ENCODE measurements at places on chromosomes 4 and X.

- DNase-seq: no peak
Measured at GRCh38 chrX:150772150-150772970, 79.2 kb downstream of the MTMR1 start.

DNA sequence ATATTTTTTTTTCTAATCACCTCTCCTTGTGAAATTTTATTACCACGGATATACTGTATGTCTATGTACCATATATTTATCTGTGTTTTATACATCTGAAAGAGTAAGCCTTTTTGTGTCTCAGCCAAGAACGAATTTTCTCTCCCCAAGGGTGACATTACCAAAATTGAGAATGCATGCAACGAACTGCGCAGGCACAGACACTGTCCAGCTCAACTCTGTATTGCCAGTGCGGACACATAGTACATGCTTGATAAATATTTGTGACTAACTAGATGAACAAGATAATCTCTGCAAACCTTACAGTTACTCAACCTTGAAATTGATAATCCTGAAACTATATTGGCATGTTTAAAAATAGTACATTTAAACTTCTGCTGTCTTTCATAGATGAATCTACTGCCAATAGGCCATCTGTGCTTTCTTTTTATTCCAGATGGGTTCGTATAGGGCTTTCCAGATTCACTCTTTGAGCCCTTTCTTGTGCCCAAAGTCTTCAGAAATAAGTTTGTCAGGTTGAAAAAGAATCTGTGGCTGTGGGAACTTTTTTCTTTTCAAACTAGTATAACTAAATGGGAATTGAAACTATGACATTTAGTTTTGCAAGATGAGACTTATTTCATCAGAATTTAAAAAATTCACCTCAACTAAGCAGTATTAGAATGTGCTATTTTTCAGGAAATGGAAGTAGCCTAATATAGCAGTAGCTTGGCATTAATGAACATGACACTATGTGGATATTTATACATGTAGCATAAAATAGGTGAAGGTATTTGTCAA is 38.9 kb downstream of the DTHD1 start:
- no peak for DNase-seq

GRCh38 chr4:36652857-36653256 is 371.4 kb downstream of the DTHD1 start:
- DNase-seq: no peak

DNA sequence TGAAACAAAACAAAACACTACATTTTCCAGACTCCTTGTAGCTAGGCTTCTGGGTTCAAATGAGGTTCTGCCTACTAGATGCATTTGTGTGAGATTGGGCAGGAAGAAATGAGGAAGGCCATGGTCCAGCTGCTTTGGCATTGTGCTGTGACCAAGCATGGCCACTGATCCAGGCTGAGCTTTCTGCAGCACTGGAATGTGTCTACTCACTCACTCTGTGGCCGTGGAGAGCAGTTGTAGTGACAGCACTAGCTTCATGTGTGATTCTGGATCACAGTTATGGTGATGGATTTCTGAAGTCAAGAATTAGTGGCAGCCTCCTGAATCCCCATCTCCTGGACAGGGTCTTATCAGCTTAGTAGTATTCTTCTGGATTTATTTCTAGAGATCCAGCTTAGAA is 358.9 kb downstream of the GPAT3 start:
- no peak for DNase-seq

GRCh38 chr4:98094118-98094517 is 49.2 kb downstream of the STPG2 start:
- no peak for DNase-seq

GRCh38 chrX:72101597-72102037 is 30.1 kb downstream of the RTL5 start:
- DNase-seq: no peak

DNA sequence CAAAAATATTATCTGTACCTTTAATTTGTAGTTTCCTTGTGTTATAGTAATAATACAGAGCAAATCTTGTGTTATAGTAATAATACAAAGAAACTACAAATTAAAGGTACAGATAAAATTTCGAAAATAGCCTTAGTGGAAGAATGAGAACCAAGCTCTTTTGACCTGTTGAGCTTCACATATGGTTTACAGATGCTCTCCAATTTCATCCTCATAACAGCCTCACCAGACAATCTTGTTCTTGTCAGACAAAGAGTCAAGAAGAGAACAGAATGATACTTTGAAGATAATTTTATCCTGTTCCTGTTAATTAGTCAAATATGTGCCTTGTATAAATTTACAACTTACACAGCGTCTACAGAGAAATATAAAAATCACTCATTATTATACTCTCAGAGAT is 12.8 kb downstream of the ATXN3L start:
- no peak for DNase-seq

DNA sequence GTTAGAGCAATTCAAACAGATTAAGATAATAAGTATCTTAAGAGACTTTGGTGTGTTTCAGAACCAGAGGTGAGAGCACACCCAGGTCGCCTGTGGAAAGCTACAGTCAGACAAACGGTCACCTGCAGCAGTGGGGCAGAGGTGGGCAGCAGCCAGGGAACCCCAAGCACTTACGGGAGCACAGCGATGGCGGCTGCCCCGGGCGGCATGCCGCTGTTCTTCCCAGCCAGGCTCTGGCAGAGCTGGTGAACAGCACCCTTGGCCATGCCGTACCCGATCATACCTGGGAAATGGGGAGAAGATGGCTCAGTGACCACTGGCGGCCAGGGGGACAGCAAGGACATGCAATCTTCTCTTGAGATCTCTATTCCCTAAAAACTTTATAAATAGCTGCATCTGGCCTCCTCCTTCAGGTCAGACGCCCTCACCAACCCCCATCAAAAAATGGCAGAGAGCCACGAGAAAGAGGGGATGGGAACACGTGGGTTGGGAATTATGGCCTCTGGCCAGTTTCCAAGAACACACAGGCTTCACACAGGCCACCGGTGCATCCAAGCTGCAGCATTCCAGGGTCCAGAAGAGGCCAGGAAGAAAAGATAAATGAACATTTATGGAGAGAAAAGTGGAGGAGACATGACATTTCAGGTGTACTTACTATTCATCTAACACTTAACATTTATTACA is 19.7 kb downstream of the QDPR start:
- DNase-seq: no peak

GRCh38 chr4:137688651-137689050 is 156.4 kb upstream of the PCDH18 start:
- DNase-seq: no peak

DNA sequence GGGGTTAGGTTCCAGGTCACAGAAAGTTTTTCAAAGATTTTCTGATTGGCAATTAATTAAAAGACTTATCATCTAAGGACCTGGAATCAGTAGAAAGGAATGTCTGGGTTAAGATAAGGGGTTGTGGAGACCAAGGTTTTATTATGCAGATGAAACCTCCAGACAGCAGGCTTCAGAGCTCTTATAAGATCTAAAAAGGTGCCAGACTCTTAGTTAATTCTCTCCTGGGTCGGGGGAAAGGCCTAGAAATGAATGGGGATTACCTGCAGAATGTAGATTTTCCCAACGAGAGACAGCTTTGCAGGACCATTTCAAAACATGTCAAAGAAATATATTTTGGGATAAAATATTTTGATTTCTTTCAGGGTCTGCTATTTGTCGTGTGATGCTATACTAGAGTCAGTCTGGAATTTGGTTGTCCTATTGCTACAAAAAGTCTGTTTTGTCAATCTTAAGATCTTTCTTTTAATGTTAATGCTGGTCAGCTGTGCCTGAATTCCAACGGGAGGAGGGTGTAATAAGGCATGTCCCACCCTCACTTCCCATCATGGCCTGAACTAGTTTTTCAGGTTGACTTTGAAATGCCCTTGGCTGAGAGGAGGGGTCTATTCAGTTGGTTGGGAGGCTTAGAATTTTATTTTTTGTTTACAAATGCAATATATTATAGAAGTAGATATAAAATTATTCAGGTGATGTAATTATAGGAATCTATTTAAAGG is 15.8 kb downstream of the EGF start:
- no peak for DNase-seq

DNA sequence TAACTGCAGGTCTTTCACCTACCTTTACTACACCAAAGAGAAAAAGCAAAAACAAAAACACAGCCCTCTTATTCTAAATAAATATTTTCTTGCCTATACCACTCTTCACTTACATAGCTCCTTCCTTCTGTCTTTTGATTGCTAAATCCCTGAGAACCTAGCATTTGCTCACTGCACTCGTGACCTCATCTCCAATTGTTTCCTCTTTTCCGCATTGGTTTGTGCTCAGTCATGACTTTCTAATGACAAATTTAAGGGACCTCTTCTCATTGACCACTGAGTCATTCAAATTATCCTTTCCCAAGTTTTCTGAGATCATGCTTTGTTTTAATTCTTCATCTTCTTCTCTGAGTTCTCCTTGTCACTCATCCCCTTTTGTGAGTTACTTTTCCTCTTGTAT is 1697.1 kb downstream of the STIM2 start:
- DNase-seq: no peak

- no peak for DNase-seq
Measured at GRCh38 chr4:69523385-69524132, 27.9 kb upstream of the UGT2B4 start.

DNA sequence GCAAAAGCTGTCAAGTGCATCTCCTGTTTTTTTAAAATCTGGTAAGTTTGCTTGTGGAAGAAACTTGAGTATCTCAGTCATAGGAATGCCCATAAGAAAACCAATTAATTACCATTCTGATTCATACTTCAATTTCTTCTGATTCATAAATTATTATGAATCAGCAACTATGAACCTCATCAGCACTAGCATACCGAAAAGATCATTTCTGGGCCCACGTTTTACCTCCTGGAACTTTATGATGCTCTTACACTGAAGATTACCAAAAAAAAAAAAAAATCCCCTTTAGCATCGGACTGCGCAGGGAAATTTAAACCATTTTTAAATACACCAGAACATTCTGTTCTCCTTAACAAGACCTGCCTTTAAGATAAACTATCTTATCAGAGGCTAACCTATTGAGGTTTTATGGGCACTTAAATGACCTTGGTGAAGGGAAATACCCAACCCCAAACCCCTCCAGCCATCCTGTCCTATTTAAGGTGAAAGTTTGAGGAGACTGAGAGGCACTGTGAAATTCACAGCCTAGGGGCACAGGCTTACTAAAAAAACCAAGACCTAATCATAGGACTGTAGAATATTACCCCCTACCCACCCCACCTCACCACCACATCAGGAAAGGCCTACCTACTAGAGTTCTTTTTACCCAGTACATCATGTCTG is 38.2 kb upstream of the ABCG2 start:
- no peak for DNase-seq

DNA sequence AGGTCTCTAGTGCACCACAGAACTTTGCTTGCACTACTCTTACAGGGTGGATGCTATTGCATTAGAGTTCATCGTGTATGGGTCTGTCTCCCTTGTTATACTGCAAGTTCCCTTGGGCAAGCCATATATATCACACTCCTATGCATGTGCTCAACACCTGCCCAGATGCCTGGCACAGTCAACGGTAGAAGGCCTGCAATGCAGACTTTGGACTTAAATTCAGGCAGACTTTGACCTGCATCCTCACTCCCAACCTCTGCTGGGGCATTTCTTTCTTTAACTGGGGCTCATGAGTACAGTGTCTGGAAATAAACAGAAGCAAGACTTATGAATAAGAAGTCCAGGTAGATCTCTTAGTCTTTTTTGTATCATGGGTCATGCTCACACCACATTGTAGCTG is 148.2 kb downstream of the LDB2 start:
- no peak for DNase-seq

GRCh38 chr4:84492737-84493091 is 6.4 kb downstream of the NKX6-1 start:
- DNase-seq: no peak

- no peak for DNase-seq
Measured at GRCh38 chrX:71366674-71367256, 608 bp downstream of the TAF1 start.

DNA sequence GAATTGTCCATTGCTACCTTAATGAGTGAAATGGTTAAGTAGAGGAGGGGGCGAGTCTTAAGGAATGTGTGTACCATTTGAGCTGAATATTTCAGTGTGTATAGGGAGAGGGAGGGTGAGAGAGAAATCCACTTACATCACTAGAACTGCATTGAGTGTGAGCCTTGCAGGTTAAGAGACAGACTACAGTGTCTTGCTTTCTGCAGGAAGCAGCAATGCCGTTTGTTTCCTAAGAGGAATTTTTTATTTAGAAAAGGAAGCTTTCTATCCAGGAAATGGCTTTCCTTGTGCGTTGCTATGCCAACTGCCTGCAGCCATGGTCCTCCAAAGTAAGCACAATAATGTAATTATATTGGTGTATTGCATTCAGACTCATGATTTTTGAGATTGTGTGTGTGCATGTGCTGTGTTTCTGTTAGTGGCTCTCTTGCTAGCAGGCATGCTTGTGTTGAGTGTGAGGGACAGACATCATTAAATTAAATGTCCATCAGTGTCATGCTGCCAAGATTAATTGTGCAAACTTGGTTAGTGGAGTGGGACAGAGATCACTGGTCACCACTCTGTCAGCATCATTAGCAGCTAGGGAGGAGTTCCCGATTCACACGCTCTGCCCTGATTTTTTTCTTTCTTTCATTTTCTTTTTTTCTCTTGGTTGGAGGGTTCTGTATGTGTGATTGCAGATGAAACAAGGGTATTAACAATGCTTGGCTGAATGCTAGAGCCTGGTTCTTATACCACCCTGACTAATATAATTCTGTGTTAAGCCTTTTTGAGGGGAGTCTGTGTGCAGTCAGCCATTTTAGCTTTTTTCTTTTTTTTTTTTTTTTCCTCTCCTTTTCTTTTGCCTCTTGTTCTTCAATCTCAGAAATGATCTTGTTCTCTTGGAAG is 164.3 kb downstream of the RAPGEF2 start:
- DNase-seq: no peak

GRCh38 chr4:98510340-98510739 is 148.1 kb downstream of the TSPAN5 start:
- DNase-seq: no peak

- no peak for DNase-seq
Measured at GRCh38 chr4:21792736-21793135, 155.8 kb downstream of the KCNIP4 start.

- DNase-seq: no peak
Measured at GRCh38 chr4:171621646-171622045, 191.6 kb upstream of the GALNTL6 start.

- no peak for DNase-seq
Measured at GRCh38 chr4:79682161-79682560, 274.1 kb upstream of the GK2 start.

DNA sequence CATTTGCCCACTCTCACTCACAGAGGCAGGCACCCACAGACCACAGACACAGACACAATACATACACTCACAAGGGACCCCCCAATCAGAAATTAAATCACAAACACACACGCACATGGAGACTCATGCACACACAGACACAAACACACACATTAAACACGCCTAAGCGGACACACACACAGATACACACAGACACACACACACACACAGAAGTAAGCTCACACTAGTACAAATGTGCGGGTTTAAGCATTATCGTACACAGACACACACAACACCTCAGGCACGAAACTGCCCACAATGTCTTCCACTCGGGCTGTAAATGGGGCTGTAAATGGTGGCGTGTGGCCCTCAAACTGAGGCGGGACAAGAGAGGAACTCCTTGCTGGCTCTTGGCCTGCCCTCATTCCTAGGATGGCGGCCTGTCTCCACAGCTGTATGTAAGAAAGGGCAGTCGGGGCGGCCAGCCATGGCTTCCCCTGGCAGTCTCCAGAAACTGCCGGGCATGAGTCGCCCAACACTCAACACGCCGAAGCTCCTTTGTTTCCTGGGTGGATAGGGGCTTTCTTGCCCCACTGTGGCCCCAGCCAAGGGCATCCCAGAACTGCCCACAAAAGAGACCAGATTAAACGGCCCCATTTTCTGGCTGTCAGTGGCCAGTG is 53.9 kb downstream of the NBDY start:
- DNase-seq: no peak

- no peak for DNase-seq
Measured at GRCh38 chr4:153039542-153040185, 103.5 kb downstream of the FHDC1 start.

Measured in cortex of kidney (tissue), 1 donor.